Adrenal gland (tissue), 19 donors: ENCODE measurements at places on chromosomes 2 and 18. TPM values are rescaled to one million over a fixed set of nuclear protein-coding genes. Genes with fewer than 3 reads are reported as not detected.

The SPEG gene
- 3.6 TPM for total RNA-seq

- DNase-seq: no peak
- no peaks in the 10 kb centered on the region for H3K36me3 ChIP-seq
- H3K4me3 ChIP-seq: no peak overlapping the region
- peaks cover 10% of the 10 kb centered on the region for H3K4me1 ChIP-seq
- H3K27me3 ChIP-seq: peaks cover 22% of the 10 kb centered on the region
Measured at GRCh38 chr2:953975-954686, 3.5 kb downstream of the SNTG2 start.

DNA sequence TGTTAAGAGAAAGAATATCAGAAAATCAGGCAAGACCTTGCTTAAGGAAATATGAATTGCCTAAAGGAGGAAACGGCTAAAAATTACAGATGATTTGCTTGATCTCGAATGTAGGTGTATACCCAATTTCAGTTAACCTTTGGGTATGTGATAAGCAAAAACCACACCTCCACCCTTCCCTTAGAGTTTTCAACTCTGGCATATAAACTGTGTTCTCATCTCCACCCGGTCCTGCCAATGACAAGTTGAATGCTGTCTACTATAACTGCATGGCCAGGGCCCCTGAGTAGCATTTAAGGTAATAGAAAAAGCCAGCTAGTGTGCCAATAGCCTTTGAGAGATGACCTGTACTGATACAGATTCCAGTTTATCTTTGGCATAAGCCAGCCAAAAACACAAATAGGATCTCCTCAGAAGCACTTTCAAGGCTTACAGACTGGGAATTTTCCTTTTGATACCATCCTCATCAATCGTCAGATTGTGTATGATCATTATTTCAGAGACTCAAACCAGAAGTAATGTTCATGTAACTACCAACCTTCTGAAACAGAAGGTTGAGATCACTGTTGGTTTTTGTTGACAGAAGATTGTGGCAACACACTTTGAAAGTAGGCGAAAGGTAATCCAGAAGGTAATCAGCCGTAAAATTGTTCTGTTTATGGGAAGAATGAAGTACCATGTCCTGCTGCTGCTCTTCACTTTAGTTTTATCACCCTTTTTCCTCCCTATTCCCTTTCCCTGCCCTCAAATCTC lies 163.1 kb downstream of the GFPT1 start:
- no peaks in the 10 kb centered on the region for H3K27me3 ChIP-seq
- peaks cover 5% of the 10 kb centered on the region for H3K4me1 ChIP-seq
- no peak overlapping the region for H3K4me3 ChIP-seq
- DNase-seq: no peak

The FBXO36 gene
- 7.9 TPM for total RNA-seq

The VIL1 gene
- 0.47 TPM for total RNA-seq

GRCh38 chr2:60368456-60368855 lies 185.0 kb downstream of the BCL11A start:
- no peak overlapping the region for H3K4me3 ChIP-seq
- no peaks in the 10 kb centered on the region for H3K36me3 ChIP-seq
- H3K27me3 ChIP-seq: no peaks in the 10 kb centered on the region

The SKA1 gene
- total RNA-seq: 1.2 TPM

DNA sequence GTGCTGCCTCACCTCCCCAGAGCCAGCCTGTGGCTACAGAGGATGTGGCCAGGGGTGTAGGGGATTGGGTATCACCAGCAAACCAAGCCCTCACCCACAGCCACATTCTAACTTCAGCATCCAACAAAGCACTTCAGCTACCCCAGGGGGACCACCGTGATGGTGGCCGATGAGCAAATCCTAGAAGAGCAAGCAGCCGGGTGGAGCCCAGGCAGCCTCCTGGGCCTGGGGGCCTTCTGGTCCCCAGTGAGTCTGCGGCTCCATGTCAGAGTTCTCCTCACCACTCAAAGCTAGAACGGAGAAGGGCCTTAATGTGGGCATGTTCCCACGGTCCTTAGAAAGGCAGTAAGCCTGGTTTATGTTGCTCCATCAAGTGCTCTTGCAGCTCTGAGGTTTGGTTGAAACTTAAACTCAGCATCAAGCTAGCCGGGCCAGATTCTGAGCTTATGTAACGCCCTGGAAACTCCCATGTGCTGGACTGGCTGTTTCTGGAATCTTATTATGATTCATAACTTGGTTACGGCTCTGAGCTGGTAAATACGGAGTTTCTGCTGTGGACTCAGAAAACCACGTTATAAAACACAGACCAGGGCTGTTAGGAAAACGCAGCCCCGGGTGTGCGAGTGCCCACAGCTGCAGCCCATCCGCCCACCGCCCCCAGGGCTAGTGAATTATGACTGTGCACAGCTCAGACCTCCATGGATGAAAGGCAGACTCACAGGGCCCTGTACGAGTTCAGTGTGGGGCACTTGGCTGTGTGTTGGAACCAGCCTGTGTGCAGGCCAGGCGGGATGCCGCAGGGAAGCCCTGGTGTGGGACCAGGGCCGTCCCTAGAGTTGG lies 99.8 kb downstream of the SEPTIN10 start:
- no peaks in the 10 kb centered on the region for H3K4me1 ChIP-seq
- H3K27ac ChIP-seq: peak overlapping the region; percentile 63
- H3K27me3 ChIP-seq: no peaks in the 10 kb centered on the region
- no peak overlapping the region for H3K4me3 ChIP-seq
- no peaks in the 10 kb centered on the region for H3K36me3 ChIP-seq
- DNase-seq: peak; percentile 55

The ITPRIPL1 gene
- total RNA-seq: 1.0 TPM

The COLEC12 gene
- total RNA-seq: 19.5 TPM

DNA sequence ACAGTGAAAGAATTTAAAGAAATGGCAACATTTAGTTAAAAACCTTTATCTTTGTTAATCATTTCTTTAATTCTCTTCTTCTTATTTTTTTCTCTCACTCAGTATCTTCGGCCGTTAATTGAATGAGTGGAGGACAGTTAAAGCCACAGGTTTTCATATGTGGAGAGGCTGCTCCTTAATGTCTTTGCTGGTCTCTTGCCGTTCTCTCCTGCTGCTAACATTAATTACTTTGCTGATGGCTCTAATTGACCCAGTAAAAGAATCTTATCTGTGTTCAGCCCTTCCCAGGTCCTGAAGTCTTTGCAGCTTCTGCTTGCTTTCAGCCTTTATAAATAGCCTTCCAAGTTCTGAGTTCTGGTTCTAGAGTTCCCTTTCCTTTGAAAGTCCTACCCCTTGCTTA lies 77.1 kb downstream of the ADAM23 start:
- no peak overlapping the region for H3K27ac ChIP-seq
- no peak overlapping the region for H3K4me3 ChIP-seq
- no peaks in the 10 kb centered on the region for H3K4me1 ChIP-seq
- DNase-seq: no peak
- no peaks in the 10 kb centered on the region for H3K36me3 ChIP-seq
- H3K27me3 ChIP-seq: no peaks in the 10 kb centered on the region

The TANC1 gene
- total RNA-seq: 53.3 TPM

The KLHL41 gene
- 0.68 TPM for total RNA-seq

DNA sequence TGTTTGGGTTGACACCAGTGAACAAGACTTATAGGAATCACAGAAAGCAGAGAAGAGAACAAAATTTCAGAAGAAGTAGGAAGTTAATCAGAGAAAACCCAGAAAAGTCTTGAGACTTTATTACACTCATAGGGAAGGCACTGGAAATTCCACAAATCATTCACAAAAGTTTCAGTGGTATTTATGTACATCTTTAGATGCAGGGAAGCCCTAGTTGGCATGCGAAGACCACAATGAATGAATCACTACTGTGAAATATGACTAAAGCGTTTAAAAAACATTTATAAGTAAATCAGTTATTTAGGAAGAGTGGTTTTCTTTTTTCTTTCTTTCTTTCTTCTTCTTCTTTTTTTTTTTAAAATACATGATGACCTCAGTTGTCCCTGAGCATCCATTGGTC lies 105.1 kb downstream of the NUP35 start:
- H3K36me3 ChIP-seq: no peaks in the 10 kb centered on the region
- no peaks in the 10 kb centered on the region for H3K4me1 ChIP-seq
- no peak overlapping the region for H3K27ac ChIP-seq
- no peak for DNase-seq
- no peak overlapping the region for H3K4me3 ChIP-seq

DNA sequence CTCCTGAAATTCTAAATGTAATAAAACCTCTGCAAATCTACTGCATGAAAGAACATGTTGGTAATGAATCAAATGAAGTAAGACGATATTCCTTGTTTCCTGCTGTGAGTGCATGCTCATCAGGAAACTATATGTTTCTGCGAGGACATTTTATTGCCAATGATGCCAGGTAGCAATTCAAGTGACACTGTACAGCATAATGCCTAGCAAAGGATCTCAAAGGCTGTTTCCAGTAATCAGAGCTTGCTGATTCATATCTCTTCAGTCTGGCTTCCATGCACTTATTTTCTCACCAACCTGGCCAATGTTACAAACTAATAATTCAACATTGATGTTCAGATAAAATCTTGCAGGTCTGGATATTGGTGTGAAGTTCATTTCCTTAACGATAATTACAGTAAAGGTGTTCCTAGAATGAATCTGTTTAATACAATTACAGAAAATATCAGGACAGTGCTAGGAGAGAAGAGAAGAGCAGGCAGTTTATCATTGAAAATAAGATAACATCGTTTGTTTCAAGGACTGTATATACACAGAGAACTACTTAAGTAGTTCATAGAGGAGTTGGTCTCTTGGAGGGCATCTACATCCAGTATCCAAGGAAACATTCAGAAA lies 568.5 kb upstream of the SOX11 start:
- DNase-seq: no peak
- H3K27me3 ChIP-seq: no peaks in the 10 kb centered on the region
- H3K4me3 ChIP-seq: no peak overlapping the region
- H3K27ac ChIP-seq: no peak overlapping the region

GRCh38 chr2:86297382-86298147 lies 39.9 kb downstream of the REEP1 start:
- no peaks in the 10 kb centered on the region for H3K27me3 ChIP-seq
- H3K27ac ChIP-seq: no peak overlapping the region
- no peak overlapping the region for H3K4me3 ChIP-seq

GRCh38 chr2:173355866-173356508 lies 1.3 kb downstream of the CDCA7 start:
- DNase-seq: no peak
- no peaks in the 10 kb centered on the region for H3K36me3 ChIP-seq
- H3K27ac ChIP-seq: no peak overlapping the region
- H3K27me3 ChIP-seq: peaks cover 38% of the 10 kb centered on the region
- H3K4me1 ChIP-seq: no peaks in the 10 kb centered on the region

The HOXD13 gene
- not detected for total RNA-seq
